ENCODE measurements at places on chromosomes 16 and 17. TPM values are rescaled to one million over a fixed set of nuclear protein-coding genes. Genes with fewer than 3 reads are reported as not detected.

GRCh38 chr17:43587647-43588046 is 41.5 kb upstream of the ETV4 start:
- DNase-seq: no peak

DNA sequence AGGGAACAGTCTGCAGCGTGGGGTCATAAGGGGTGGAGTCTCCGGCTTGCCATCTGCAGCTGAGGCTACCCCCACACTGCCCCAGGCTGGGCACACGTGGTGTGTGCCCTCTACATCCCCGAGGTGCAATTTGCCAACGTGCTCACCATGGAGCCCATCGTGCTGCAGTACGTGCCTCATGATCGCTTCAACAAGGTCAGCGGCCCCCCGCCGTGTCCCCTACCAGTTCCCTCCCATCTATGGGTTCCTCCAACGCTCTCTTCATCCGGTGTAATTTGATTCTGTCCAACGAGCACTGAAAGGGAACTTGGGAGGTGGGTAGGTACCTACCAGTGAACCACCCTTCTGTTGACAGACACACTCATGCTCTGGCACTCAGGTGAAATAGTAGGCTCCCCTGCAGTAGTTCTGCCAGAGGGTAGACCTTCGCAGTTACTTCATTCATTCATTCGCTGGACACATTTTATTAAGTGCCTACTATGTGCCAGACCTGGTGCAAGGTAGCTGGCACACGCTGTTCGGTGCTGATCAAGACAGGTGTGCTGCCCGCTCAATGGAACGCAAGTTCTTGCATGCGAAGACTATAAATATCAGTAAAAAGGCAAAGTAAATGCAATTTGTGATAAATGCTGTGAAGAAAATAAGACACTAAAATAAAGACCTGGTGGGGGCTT is 2.7 kb downstream of the MLLT6 start:
- peak; percentile 14 for DNase-seq

Gene HNF1B
- total RNA-seq: not detected

- DNase-seq: peak; percentile 82
Measured at GRCh38 chr17:2828397-2829038, 32.3 kb downstream of the RAP1GAP2 start.

GRCh38 chr16:85752511-85753420 is 1.9 kb upstream of the C16orf74 start:
- DNase-seq: no peak

Gene PLCG2
- total RNA-seq: 1.2 TPM

DNA sequence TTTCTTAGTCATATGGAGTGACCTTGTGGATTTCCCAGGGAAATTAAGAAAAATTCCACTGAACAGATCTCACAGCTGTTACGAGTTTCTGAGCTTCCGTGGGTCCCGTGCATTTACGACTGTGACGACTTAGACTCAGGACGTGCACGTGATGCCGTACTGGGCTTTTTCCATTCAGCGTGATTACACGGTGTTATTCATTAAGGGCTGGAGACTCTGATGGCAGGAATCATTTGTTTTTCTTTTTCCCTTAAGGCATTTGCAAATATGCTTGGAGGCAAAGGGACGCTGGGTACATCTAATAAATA is 57.2 kb downstream of the TBC1D16 start:
- DNase-seq: no peak

GRCh38 chr16:71254832-71255525 is 24.5 kb upstream of the HYDIN start:
- no peak for DNase-seq

- DNase-seq: peak; percentile 30
Measured at GRCh38 chr16:86033016-86033474, 134.1 kb downstream of the IRF8 start.

Gene HOXB3
- not detected for total RNA-seq

DNA sequence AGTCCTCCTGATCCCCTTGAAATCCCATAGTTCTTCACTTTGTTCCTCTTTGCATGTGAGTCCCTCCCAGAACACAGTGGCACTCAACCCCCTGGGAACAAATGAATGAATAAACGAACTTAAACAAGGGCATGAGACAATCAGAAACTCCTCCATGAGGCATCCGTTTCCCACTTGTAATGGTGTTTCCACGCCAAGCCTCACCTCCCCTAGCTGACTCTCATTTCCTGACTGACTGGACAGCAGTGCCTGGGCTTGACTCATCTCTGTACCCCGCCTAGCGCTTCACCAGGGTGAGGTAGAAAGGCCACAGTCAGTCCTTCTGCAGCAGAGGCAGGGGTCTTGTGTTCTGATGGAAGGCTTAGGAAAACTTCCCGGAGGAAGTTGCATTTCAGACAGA is 14.2 kb downstream of the KIF1C start:
- no peak for DNase-seq

GRCh38 chr16:82834151-82834815 is 207.5 kb downstream of the CDH13 start:
- no peak for DNase-seq

Gene VTN
- 0.41 TPM for total RNA-seq

GRCh38 chr16:82728901-82729300 is 102.1 kb downstream of the CDH13 start:
- DNase-seq: no peak

DNA sequence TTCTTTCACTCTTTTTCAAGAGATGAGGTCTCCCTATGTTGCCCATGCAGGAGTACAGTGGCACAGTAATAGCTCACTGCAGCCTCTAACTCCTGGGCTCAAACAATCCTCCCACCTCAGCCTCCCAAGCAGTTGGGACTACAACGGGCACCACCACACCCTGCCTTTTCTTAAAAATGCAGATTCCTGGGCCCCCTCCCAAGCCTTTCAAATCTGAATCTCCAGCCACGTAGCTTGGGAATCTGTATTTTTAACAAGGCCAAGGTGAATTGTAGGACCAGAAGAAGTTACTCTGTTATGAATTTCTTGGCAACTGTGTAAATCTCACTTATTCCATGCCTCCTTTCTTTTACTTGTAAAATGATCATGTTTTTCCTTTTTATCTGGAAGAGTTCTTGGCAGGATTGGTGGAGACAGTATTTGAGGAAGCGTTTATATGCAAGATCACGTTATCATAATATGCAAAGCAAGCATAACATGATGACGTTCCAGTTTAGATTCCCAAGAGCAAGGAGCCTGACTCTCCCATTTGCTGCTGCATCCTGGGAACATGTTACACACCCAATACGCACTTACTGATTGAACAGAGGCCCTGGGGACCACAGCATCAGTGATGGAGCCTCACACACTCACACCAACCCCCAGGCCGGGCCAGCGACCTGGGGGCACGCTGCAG is 44.5 kb downstream of the LITAF start:
- DNase-seq: no peak

DNA sequence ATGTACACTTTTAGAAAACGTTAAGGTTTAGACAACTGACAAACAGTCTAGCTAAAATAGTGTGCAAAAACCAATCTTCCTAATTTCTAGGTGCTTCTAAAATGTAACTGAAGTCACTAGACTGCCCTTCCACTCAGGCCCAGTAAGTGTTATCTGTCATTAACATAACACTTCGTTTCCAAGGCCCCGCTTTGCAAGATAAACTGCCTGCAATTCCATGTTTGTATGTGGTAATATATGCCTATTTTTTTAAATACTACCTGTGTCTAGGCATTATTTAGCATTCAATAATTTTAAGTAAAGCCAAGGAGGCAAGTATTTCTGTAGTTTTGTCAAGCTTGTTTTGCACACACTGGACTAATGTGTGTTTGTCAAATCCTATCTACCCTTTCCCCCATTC is 3.2 kb downstream of the USP32 start:
- no peak for DNase-seq

Gene CD300A
- total RNA-seq: 2.4 TPM

GRCh38 chr16:9366048-9366969 is 274.9 kb downstream of the HAPSTR1 start:
- DNase-seq: no peak

DNA sequence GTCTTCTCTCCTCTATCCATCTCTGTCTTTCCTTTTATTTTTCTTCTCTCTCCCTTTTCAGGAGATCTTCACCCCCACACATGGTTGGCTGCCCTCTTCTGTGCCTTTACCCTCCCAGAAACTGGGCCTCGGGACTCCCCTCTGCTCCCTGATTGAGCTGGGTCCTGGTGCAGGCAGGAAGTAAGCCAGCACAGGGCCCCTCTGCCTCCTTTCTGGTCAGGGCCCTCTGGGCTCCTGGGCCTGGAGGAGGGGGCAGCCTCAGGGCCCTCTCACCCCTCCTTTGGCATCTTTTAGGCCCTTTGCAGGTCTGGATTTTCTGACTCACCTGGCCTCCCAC is 21.1 kb upstream of the TAC4 start:
- DNase-seq: no peak

DNA sequence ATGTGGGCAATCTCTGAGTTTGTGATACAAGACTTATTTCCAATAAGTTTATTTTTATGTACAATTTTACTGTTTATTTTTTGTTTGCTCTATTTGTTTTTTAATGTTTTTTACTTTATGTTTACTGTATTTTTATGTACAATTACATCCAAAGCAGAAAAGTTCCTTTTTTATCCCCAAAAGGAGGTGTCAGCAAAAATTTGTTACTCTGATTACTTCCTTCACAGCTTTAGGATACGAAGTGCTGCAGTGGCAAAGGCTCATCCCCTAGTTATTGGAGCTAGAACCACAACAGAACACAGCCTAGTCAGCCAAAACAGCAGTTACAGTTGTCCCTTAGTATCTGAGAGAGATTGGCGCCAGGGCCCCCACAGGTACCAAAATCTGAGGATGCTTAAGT is 35.7 kb downstream of the IST1 start:
- DNase-seq: no peak
